NCI-H187 (cell line): ENCODE measurements at places on chromosomes 3 and 15.

- no peak for DNase-seq
Observed at GRCh38 chr15:51706291-51706690, 25.0 kb downstream of the SCG3 start.

GRCh38 chr15:92877416-92877815, 22.7 kb upstream of the CHD2 start:
- no peak for DNase-seq

DNA sequence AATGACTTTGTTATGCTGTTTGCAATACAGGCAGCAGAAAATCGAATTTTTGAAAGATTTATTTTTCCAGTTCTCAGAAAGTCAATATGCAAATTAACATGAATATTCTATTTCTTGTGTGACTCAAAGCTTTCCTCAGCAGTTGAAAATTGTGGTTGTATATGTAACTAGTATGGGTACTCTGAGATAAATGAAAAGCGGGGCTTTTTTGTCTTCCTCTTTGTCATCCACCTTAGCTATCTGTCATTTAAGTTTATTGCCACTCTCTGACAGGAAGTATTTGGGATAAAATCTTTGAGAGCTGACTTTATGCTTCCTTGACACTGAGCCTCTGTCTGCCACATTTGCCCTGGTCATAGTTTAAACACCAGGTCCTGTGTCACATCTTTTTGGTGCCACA, 91.5 kb downstream of the ATG7 start:
- no peak for DNase-seq

DNA sequence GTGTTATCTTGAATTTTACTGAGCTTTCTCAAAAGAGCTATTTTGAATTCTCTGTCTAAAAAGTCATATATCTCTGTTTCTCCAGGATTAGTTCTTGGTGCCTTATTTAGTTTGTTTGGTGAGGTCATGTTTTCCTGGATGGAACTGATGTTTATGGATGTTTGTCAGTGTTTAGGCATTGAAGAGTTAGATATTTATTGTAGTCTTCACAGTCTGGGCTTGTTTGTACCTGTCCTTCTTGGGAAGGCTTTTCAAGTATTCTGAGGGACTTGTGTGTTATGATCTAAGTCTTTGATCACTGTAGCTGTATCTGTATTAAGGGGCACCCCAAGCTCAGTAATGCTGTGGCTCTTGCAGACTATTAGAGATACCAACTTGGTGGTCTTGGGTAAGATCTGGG, 10.6 kb upstream of the RAD51 start:
- no peak for DNase-seq

GRCh38 chr3:8997151-8997550, 33.9 kb upstream of the RAD18 start:
- DNase-seq = no peak

DNA sequence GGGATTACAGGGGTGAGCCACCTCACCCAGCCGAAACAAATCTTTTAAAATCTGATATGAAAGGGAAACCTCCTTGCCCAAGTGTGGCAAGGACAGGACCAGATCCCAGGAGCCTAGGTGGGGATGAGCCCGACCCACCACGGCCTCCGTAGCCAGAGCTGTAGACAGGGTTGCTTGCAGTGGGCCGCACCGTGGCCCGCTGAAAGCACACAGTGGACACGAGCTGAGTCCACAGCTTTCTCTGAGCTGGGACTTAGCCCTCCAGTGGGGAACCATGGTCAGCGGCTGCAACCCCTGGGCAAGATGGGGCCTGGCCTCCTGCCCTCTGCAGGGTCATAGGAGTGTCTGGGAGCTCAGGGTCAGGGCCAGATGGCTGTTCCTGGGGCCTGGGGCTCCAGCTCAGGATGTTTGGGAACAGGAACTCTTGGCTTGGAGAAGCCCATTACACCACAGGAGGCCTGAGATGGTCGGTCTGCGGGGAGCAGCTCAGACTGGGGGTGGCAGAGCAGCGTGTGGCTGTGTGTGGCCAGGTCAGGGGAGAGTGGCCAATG, 24.7 kb downstream of the GP9 start:
- no peak for DNase-seq

DNA sequence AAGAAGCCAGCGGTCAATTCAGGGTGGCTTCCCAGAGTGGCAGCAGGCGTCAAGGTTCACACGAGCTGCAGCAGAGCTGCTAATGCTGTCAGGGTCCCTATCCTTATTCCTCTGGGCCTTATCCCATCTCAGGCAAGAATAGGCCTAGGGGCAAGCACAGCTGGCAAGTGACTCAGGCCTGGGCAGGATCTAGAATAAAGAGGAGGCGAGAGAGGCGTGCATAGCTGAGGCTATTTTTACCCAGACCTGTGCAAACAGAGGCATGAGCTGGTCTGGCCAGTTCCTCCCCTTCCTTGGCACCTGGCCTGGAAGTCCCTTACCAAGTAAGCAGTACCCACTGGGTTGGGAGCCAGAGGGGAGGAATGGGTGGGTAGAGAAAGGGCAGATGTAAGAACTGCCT, 12.2 kb upstream of the VIPR1 start:
- no peak for DNase-seq

GRCh38 chr3:53850895-53851294, 4.5 kb downstream of the IL17RB start:
- DNase-seq = no peak

DNA sequence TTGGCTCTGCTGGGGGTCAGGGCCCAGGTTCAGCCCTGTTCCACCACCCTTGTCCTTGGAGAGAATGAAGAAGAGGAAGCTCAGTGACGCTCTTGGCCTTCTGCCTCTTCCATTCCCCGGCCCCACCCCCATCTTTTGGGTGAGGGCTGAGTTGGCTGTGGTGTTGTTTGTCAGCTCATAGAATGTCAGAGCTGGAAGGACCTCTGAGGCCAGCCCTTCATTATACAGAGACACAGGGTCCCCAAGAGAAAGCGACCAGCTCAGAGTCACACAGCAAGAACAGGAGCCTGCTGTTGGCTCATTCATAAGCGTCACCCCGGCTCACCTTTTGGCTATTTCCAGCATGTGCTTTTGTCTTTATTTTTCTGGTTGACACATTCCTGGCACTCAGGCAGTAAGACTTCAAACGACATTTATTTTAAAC, 68.2 kb downstream of the AAGAB start:
- no peak for DNase-seq

GRCh38 chr15:98758224-98758623, 109.9 kb downstream of the IGF1R start:
- no peak for DNase-seq

DNA sequence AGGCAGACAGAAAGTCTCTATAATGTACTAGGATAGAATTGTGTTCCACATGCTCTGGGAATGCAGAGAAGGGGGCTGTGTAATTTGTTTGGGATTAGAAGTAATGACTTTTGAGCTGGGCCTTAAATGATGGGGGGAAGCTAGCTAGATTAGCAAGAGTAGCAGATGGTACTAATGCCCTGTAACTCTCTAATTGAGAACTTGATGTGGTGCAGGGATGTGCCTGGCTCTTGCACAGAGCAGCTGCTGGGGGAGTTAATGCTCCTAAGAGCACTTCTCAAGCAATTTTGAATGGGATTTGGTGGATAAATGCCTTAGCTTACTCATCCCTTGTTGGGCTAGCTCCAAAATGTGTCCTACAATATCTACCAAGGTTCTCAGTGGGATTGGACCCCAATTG, 12.4 kb upstream of the SYN2 start:
- DNase-seq = no peak

GRCh38 chr3:41033956-41034519, 165.3 kb upstream of the CTNNB1 start:
- DNase-seq = no peak

- no peak for DNase-seq
Observed at GRCh38 chr3:10408680-10409079, 87.8 kb upstream of the SEC13 start.

GRCh38 chr15:88802250-88802990, 816 bp upstream of the ACAN start:
- DNase-seq = no peak

DNA sequence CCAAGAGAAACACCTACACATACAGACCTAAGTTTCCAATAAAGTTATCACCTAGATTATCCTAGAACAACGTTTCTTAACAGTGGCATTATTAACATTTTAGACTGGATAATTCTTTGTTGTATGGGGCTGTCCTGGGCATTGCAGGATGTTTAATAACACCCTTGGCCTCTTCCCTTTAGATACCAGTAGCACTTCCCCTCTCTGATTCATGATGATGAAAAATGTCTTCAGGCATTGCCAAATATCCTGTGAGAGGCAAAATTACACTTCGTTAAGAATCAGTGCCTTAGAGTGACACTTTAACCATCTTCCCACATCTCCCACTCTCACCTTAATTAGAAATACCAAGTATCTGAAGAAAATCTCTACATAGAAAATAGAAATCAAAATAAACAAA, 352.6 kb downstream of the CGGBP1 start:
- DNase-seq = no peak

DNA sequence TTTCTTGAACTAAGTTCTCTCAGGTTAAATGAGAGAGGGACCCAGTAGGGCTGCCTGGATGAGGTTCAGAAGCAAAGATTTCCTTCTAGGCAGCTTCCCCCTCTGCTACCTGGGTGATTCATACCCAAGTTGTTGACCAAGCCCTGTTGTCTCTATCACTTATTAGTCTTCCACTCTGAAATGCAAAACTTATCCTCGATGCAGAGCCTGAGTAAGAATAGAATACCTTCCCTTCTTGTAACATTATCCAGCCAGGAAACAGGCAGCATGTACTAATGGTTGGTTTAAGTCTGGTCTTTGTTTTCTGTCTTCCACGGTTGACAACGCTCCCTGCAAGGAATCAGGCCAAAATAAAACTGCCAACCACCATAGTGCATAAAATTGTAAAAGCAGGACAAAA, 377.3 kb downstream of the MECOM start:
- peak; percentile 64 for DNase-seq

DNA sequence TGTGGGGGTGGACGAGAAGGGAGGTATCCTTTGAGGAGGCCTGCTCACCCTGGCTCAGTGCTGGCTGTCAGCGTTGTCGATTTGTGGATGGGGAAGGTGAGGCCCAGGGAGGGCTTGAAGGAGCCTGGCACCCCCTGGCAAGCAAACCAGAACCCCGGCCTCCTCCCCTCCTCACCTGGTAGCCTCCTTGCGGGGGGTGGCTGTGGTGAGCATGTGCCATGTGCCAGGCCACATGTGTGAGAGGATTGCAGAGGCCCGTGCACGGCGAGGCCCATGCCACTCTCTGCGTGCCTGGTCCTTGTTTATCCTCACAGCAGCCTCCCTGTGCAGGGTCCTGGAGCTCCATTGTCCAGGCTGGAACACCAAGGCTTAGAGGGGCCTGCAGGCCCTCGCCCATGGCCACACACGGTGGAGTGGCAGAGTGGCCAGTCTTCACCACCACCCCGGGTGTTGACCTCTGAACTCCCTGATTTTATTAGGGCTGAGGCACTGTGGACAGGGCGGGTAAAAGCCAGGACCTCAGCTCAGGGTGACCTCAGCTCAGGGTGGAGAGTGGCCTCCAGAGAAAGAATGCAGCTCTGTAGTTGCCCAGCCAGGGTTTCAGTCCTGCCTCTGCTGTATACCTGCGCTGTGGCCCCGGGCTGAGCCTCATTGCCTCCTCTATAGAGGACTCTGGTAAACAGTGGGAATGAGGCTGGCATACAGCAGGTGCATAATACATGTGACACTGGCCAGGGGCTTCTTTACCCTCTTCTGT, 29.1 kb downstream of the HDAC11 start:
- no peak for DNase-seq

DNA sequence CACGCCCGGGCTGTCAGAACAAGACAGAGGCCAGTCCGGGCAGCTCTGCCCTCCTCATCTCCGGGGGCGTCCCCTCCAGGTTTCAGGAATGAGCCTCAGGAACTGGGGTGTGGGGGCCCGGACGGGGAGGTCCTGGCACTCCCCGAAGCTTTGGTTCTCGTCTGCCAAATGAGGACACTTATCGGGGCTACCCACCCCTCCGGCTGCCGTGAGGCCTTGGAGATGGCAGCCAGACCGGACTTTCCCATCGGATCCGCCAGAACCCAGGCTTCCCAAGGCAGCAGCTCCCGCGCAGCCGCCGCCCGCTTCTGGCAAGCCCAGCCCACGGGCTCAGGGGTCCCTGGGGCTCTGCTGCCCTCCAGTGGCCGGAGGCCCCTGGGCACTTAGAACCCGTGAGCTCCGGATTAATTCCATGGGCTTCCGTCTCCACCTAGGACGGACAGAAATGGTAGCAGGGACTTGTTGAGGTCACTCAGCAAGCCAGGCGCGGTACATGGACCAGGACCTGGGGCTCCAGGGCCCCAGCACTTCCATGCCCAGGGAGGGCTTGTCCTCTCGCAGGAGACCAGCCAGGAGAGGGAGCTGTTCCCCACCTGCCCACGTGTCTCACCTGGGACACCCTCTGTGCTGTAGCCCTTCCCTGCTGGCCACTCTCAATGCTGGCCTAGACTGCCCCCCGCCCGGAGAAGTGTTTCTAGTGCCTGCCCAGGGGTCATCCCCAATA, 89.4 kb downstream of the LINGO1 start:
- DNase-seq = peak; percentile 56

DNA sequence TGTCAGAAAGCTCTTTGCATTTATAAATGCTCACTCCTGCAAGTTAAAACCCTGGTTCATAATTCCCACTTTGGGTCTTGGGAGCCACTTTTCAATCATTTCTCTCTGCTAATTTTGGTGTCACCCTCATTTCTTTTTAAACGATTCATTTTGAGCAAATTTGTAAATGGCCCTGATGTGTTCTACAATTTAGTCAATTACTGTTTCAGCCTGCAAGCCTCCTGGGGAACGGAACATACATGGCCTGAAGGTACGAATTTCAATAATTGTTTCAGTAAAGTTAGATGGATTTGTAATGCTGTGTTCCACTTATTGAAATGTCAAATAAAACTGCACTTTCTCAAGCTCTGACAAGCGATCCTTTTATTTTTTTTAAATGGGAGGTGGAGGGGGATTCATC, 43.2 kb downstream of the MAP2K5 start:
- DNase-seq = no peak

DNA sequence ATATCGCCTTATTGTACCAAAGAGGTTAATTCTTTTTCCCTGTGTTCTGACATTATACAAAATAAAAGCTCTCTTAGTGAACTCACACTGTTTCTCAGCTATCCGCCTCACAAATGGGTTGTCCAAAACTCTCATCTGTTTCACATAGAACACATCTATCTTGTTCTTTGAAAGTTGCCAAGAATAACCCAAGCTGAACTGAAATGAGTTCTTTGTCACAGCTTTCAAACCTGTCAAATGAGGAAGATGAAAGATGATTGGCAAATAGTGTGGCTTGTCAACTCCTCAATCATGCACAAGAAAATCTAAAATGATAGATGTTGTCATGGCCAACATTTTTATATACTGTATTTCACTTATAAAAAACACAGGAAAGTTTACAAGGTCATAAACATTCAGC, 168.1 kb upstream of the OSTN start:
- DNase-seq = no peak

GRCh38 chr3:59601486-59601885, 551.7 kb upstream of the CFAP20DC start:
- no peak for DNase-seq

- DNase-seq = no peak
Observed at GRCh38 chr3:32372213-32372490, 19.5 kb upstream of the CMTM7 start.

DNA sequence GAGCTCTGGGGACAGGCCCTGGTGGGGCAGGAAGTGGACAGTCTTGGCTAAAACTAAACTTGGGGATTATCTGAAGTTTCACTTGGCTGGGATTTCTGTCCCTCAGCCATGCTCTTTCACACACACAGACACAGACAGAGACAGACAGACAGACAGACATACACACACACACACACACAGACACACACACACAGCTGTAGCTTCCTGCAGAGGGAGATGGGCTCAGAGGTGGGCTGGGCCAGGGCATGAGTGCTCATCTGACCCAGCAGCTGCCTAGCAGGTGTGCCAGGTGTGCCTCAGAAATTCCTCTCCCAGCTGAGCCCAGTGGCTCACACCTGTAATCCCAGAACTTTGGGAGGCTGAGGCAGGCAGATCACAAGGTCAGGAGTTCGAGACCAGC, 3.3 kb downstream of the RHOV start:
- DNase-seq = no peak
